ENCODE measurements at places on chromosomes 13 and 19.

- DNase-seq = no peak
Measured at GRCh38 chr19:3784607-3785450, 1.4 kb downstream of the MATK start.

GRCh38 chr13:59631271-59631670, 532.5 kb downstream of the DIAPH3 start:
- no peak for DNase-seq

- DNase-seq = peak; percentile 66
Measured at GRCh38 chr19:4140237-4140711, 13.2 kb upstream of the CREB3L3 start.

DNA sequence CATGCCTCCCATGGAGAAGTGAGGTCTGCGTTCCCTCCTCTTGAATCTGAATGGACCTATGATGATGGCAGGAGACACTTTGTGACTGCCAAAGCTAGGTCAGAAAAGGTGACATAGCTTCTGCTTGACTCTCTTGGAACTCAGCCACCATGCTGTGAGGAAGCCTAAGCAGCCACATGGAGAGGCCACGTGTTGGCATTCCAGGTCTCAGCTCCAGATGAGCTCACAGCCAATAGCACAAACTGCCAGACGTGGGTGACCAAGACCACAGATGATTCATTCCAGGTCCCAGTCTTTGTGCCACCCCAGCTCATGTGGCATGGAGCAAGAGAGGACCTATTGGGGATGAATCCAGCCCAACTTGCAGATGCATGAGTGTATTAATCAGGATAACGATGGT, 8.7 kb upstream of the GGACT start:
- DNase-seq = peak; percentile 43

- peak; percentile 39 for DNase-seq
Measured at GRCh38 chr19:1468821-1469254, 10.2 kb downstream of the C19orf25 start.

Measured in fibroblast of skin of back (primary cell).